Activated CD8-positive, alpha-beta T cell treated with anti-CD3 and anti-CD28 coated beads for 36 hours (primary cell): ENCODE measurements at places on chromosomes 3 and 15. TPM values are rescaled to one million over a fixed set of nuclear protein-coding genes. Genes with fewer than 3 reads are reported as not detected.
A peak's percentile ranks its signal among the peaks of the same experiment; 100 is the strongest.

DNA sequence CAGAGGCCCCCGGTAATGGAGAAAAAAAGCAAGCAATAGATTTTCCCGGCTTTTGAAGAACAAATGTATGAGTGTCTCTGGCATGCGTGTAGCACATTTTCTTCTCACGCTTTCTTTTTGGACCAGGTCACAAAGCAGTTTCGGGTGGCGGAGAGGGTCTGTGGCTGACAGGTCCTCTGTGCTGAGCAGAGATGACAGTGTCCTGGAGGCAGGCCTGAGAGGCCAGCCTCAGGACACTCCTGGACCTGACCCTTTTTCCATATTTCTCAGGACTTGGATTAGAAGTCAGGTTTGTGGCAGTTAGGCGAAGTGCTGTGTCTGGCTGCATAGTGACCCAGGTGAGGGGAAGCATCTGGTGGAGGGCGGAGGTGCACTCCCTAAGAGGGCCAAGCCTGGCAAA, 52.9 kb downstream of the KLF13 start:
- DNase-seq: no peak

- DNase-seq: peak; percentile 55
These were observed 18.0 kb downstream of the ZDHHC19 start for GRCh38 chr3:196193133-196193735.

DNA sequence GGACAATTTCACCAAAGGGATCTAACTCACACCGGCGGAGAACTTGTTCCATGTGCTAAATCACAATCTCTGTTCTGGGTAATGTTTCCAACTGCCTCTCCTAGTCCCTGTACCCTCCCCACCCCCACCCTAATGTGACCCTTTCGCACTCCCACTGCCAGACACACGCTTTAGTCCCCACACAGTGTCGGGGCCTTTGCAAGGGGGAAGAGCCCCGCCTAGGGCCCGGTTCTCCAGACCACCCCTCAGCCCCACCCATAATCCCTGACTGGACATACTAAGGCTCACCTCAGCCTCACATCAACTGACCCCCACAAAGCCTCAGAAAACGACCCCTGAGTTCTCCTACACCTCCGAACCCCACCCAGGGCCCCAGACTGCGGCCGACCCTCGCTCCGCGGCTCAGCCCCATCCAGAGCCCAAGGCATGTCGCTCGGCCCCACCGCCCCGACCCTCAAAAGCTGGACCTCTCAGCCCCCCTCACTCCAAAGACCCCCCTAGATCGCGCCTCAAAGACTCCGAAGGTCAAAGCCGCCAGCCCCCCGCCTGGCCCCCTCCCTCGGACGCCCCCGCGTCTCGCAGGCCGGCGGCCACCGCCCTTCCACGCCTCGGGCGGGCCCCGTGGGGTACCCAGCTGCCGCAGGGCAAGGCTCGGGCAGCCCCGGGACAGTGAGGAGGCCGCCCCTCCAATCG, 72.0 kb upstream of the MAP4 start:
- DNase-seq: no peak

GRCh38 chr3:61679026-61679425, 117.7 kb downstream of the PTPRG start:
- no peak for DNase-seq

DNA sequence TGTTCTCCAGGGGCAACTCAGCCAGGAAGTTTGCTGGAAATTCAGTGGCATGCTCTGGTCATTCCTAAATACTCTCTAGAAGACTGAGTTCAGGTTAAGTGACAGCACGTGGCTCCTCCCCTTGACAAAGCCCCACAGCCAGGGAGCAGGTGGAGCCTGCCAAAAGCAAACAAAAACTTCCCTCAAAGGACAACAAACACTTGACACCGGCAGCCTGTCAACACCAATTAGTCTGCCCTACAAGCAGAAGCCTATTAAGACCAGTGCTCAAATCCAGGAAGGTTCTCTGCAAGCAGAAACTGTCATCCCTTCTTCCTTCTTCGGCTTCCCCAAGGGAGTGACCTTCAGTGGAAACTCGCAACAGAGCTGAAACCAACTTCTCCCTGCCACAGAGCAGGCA, 5.0 kb downstream of the MEX3B start:
- no peak for DNase-seq

DNA sequence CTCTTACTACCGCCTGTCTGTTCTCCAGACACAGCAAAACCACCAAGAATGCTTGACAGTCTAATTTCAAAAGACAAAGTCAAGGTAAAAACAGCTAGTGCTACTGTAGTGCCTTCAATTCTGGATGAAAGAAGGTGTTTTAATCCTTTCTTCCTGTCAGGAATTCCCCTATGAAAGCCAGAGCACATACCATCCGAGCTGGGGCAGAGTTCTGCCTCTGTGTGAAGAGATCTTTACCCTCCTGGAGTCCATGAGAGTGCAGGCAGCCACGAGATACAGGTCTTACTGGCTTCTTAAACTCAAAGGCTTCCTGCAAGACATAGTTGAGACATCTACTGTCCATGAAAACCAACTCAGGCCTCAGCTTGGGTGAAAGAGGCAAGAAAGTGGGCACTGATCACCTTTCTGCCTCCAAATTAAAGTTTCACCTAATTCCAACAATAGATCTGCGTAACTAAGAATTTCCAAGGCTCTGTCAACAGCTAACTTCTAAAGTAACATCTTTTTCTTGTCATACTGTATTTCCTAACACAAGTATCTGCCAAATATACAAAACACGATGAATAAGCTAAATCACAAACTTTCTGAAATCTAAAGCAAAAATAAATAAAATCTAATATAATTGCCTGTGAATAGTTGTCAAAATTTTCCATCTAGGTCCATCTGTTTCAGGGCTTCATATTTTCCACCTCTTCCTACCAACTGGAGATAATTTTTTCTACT, 7.5 kb downstream of the CDC25A start:
- no peak for DNase-seq

- DNase-seq: no peak
These were observed 128.8 kb upstream of the CHRNA7 start for GRCh38 chr15:31901501-31901900.

GRCh38 chr15:44697014-44697413, 14.1 kb downstream of the PATL2 start:
- DNase-seq: no peak

- no peak for DNase-seq
These were observed 62.8 kb upstream of the C3orf80 start for GRCh38 chr3:160162440-160162839.

DNA sequence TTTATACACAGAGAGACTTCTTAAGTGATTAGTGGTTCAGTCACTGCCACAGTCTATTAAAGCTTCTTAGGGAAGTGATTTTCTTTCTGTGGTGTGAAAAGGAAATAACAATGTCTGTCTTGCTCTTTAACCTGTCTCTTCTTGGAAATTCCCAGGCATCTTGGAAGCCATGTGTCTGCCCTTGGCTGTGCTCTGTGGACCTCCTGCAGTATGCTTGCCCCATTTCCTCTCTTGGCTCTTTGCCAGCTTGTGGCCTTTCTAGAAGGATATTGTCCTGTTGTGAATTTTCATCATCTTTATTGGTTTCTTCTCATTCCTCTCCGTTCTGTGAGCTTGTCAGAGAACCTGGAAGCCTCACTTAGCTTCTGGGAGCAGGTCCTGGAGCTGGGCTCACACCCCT, 338.4 kb upstream of the C2CD4B start:
- no peak for DNase-seq

GRCh38 chr3:77256584-77257503, 216.9 kb downstream of the ROBO2 start:
- no peak for DNase-seq

GRCh38 chr3:171149526-171150116, 123.1 kb upstream of the SLC2A2 start:
- DNase-seq: no peak

GRCh38 chr15:25608926-25609325, 170.1 kb upstream of the UBE3A start:
- DNase-seq: no peak

DNA sequence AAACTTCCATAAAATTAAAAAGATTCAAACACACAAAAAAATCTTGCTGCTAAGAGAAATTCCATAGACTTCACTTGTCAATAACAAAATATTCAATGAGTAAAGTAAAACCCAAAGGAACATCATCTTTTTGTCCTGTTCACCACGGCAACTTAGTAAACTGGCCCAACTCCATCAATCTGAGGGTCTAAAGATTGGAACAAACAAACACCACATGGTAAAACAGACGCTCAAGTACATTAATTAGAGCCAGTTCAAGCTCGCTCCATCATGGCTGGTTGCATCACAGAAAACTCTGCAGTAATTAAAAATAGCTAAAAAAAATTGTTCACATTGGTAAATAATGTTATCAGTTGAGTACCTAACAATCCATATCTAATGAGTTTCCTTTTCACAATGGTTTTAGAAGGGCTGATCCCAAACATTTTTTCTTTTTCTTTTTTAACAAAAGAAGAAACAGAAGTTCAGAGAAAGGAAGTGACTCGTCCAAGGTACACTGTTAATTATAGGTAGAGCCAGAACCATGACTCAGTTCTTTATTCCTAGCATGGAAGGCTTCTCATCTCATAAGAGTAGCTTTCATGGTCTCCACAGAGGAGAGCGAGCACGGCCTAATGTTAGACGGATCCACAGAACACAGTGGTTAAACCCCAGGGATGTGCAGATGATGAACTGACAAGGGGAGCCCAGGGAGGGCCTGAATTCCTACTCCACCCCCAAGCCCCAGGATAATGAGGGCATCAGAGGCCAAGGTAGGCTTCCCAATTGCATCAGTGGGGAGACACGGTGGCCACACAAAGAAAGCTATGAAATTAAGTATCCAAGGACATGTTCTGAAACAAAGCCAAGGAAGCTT, 79.2 kb upstream of the ARHGEF3 start:
- DNase-seq: no peak

GRCh38 chr3:189419038-189419437, 212.2 kb upstream of the TP63 start:
- DNase-seq: no peak

DNA sequence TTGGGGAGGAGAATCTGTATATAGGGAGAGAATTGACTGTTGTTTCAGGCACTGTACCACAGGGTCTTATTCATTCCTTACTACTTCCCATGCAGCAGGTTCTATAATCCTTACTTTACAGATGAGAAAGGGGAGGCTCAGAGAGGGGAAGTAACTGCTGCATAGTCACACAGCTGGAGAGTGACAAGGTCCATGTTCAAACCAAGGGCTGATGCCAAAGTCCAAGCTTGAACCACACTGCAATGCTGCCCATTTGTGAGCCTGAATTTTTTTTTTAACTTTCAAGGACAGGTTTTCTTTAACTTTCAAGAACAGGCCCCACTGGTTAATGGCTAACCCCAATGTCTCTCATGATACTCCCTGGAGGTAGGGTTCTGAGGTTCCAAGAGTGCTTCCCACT, 26.2 kb downstream of the RBP2 start:
- DNase-seq: no peak

DNA sequence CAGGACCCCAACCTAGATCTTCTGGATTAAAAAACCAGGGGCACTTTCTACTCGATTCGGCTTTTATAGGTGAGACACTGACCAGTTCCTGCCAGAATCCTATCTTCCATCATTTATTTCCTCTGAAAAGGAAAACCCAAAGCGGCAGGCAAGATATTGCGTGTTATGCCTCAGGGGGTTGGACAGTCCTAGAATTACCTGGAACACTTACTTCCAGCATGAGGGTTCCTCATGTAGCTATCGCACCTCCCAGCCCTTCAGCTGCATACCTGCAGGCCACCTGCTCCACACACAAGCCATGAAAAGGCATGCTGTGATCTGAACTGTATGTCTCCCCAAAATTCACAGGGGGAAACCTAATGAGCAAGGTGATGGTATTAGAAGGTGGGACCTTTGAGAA, 58.3 kb upstream of the DLG1 start:
- no peak for DNase-seq

DNA sequence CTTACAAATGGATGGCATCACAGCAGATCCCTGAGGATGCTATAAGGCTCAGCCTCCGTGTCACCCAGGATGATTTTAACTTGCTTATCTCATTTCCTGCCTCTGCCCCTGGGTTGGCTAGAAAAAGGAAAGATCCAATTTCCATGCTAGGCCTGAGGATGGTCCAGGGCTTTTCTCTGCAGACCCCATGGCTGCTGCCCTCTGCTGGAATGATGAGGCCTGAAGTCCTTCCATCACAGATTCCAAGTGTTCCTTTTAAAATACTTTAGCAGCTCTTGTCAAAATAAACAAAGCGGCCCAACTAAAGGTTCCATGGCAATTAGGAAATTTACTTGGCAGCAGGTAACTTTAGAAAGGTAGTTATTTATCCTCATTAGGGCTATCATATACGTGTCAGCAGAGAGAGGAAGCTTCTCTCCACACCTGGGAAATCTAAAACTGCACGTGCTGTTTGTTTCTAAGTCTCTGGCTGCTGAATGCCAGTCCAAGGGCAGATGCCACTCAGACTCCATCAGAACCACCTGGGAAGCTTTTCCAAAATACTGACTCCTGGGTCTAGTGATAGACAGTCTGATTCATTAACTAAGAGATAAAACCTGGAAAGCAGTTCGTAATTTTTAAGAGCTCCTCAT, 401.9 kb upstream of the IL12A start:
- DNase-seq: no peak

GRCh38 chr3:103813955-103814354, 1379.1 kb downstream of the ZPLD1 start:
- DNase-seq: no peak

GRCh38 chr3:13495351-13495813, 15.3 kb downstream of the HDAC11 start:
- DNase-seq: no peak

GRCh38 chr3:69354948-69355347, 30.9 kb downstream of the FRMD4B start:
- no peak for DNase-seq

- DNase-seq: no peak
These were observed 13.7 kb downstream of the TM4SF18 start for GRCh38 chr3:149319750-149320149.

GRCh38 chr3:144053121-144053520, 81.5 kb downstream of the DIPK2A start:
- no peak for DNase-seq

The C2CD4B gene
- 0.43 TPM for total RNA-seq

The TMEM108 gene
- not detected for total RNA-seq

The MRPS22 gene
- total RNA-seq: 68.9 TPM

The RPL14 gene
- 3,594 TPM for total RNA-seq

The ACSBG1 gene
- not detected for total RNA-seq

The RTP1 gene
- not detected for total RNA-seq

The GABRR3 gene
- total RNA-seq: not detected

The P4HTM gene
- 25.0 TPM for total RNA-seq

The CCR8 gene
- 0.56 TPM for total RNA-seq

The SGO1 gene
- 26.5 TPM for total RNA-seq

The FSIP1 gene
- 0.36 TPM for total RNA-seq

The OR5K2 gene
- total RNA-seq: not detected

The FRMD5 gene
- 0.23 TPM for total RNA-seq

The SLC28A2 gene
- total RNA-seq: not detected

The IL12A gene
- not detected for total RNA-seq

The NR1I2 gene
- 1.0 TPM for total RNA-seq

The KLHDC8B gene
- total RNA-seq: 1.3 TPM

The A4GNT gene
- not detected for total RNA-seq

The ACTRT3 gene
- 0.14 TPM for total RNA-seq
